ENCODE measurements at places on chromosomes 12 and 14.

GRCh38 chr12:106551410-106551809 lies 31.4 kb upstream of the RFX4 start:
- no peak for DNase-seq

DNA sequence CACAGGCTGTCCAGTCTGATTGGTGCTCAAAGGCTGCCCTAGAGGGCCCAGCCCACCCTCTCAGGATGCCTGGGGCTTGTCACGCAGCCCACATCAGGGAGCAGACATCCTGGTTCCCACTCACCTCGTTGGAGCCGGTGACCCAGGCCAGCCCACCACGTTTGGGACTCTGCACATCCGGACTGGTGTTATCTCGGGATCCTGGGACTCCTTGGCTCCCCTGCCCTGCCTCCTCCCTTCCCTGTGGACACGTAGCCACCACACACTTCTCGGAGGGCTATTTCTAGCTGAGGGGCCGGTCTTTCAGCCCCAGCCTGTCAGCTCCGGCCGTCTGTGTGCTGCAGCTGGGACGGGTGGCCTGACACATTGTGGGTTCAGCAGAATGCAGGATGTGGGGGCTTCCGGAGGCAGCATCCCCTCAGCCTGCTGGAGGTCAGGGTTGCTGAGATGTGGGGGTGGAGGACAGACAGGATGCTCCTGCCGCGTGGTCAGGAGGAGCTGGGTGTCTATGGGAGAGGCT lies 12.8 kb upstream of the FGF23 start:
- no peak for DNase-seq

DNA sequence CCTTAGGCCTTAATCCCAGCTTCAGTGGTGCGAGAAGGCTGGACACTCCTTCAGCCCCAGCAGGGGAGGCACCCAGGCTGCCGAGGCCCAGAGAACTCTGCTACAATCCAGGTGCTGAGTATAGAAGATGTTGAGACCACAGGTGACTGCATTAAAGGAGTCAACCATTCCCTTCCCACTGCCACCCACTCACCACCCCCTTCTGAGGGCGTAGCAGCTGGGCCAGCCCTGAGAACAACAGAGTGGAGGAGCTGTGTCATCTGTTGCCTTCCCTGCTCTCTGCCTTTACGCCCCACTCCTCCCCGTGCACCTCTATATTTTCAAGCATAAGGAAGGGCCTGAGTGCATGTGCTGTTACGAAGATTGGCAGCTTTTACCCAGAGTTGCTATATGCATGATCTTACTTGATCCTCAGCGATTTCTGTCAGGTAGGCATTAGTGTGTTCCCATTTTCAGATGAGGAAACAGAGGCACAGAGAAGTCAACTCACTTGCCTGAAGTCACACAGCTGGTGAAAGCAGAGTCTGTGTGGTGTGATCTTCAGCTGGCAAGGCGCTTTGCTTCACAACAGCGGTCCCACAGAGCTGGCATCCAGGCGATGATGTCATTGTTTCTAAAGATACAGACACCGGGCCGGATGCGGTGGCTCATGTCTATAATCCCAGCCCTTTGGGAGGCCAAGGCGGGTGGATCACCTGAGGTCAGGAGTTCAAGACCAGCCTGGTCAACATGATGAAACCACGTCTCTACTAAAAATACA lies 46.7 kb downstream of the RIN3 start:
- DNase-seq = no peak

DNA sequence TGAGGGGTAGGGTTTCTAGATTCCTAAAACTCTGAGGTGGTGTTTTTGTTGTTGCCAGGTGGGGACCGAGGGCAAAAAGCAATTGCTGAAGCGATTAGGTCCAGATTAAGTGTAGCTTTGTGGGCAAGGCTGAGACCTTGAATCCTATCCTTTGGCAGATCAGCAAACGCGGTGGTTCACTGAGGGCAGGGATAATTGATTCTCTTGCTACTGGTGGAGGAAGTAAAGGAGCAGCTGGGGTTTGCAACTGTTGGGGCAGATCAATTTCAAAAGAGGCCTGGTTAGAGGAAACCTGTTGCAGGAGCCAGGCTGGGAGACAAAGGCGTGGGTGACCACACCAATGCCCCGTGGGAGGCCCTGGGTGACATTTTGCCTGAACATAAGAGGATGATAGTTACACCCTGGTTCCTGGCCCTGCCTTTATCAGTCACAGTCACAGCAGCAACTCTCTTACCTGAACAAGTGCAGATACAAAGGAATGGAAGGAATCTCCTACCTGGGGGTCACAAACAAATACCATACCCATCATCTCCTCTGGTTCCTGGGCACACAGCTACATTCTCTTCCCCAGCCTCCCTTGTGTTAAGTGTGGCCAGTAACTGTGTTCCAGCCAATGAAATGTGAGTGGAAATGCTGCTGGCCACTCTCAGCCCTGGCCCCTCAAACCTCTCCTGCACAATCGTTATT lies 43.3 kb upstream of the RASSF3 start:
- no peak for DNase-seq

DNA sequence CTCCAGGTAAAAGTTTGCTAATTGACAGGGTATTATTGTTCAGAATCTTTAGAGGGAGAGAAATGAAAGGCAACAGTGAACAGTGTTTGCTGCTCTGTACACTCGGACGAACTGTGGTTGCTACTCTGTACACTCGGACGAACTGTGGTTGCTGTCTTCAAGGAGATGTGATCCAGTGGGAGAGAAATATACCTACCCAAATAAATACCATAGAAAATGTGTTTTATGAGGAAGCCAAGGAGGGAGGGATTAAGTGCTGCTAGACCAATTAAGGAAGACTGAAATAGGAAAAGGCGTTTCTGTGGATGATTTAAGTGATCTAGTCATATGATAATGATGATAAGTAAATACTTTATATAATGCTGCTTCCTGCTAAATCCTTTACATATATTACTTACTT lies 2.7 kb downstream of the STK38L start:
- no peak for DNase-seq

DNA sequence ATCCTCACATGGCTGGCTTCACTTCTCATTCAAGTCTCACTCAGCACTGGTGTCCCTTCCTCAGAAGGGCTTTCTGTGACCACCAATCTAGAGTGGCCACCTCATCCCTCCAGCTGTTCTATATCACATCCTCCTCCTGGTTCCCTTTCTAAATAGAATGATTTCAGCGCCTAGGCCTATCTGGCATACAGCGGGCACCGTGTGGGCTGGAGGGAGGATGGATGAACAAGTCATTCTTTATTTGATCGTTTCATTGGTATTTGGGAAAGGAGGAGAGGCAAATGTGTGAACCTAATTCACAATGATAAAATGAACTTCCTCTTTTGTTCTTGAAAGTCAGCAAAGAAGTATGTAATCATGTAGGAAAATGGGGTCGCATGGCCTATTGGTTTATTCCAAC lies 394.2 kb downstream of the DPF3 start:
- DNase-seq = no peak

GRCh38 chr12:45409966-45410365 lies 194.1 kb downstream of the ANO6 start:
- DNase-seq = no peak

GRCh38 chr14:51401272-51401671 lies 161.2 kb downstream of the TMX1 start:
- no peak for DNase-seq

DNA sequence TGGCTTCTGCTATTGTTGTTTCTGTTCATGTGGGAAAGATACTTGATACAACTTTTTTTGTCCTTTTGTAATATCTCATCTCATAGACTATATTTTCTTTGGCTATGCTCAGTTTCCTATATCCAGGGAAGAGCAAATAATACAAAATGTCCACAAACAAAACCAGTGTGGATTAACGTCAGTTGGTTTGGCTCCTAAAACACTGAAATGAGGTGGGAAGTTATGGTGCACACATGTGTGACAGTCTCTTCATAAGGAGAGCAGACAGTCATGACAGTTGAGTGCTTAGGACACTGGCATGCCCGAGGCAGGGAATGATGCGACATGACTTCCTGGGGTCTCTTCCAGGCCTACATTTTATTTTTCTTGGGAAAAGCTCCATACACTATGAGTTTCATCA lies 27.5 kb downstream of the RHOJ start:
- no peak for DNase-seq

- peak; percentile 8 for DNase-seq
Observed at GRCh38 chr12:95218150-95219133, 835 bp downstream of the VEZT start.

- DNase-seq = no peak
Observed at GRCh38 chr14:77409131-77409533, 14.2 kb downstream of the NOXRED1 start.

- DNase-seq = no peak
Observed at GRCh38 chr12:28610401-28611114, 420.3 kb downstream of the CCDC91 start.

GRCh38 chr12:78562368-78563205 lies 302.0 kb upstream of the SYT1 start:
- DNase-seq = no peak

- no peak for DNase-seq
Observed at GRCh38 chr12:119468296-119468695, 125.3 kb upstream of the TMEM233 start.

DNA sequence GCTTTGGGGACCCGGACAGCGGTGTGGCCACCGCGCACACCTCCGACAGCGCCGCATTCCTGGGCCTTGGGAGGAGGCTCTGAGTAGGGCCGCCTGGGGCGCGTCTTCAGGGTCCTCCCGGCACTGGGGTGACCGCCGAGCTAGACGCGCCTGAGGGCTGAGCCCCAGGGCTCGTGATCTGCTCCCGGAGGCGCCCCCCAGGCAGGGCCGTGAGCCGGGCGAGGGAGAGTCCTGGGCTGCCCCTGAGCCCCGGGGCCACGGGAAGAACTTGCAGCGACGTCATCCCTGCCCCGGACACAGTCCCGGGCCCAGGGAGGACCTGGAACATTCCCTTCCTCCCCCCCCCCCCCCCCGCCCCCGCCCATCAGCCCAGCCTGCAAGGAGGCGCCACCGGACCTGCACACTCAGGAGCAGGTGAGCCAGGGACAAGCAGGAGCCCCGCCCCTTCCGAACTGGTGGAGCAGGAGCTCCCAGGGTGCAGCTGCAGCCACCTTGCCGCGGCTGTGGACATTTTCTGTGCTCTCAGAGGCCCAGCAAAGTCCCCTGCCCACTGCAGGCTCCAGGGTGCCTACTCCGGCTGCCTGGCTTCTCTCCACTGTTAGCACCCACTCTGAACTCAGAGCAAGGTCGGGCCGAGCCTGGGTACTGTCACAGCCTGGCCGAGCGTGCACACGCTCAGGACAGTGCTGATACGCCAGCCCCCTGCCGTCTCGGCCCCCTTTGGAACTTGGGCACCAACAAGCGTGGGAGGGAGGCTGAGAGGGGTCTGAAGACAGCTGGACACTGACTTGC lies 50.7 kb downstream of the A2M start:
- no peak for DNase-seq

DNA sequence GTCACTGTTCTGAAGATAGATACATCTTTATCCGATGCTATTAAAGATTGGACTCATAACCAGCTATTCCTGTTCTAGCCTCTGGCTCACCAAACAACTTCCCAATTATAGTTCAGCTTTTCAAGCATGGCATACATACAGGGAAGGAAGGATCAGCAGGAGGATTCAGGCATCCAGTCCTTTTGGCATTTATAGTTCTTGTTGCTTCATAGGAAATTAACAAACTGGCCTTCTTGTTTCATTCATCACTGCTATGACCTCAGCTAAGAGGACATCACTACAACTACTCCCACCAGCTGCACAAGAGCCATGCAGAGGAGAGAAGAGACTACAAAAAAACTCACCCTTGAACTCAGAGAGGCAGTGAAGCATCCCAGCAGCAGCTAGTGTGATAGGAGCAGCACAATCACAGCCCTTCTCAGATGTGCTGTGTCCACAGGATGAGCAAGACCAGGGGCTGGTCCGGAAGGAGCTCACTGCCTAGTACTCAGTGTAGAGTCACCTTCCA lies 100.5 kb downstream of the SPTSSA start:
- no peak for DNase-seq

DNA sequence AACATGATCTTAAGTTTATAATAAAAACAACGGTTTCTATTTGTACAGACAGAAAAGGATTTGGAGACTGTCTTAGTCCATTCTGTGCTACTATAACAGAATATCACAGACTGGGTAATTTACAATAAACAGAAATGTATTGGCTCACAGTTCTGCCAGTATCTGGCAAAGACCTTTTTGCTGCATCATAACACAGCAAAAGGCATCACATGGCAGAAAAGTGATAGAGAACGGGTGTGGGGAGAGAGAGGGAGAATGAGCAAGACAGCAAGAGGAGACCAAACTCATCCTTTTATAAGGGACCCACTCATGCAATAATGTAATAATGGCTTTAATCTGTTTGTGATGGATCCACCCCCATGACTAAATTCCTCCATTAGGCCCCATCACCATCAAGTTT lies 17.0 kb upstream of the NUDT4 start:
- no peak for DNase-seq

GRCh38 chr14:23482823-23483148 lies 13.3 kb downstream of the NGDN start:
- DNase-seq = no peak

DNA sequence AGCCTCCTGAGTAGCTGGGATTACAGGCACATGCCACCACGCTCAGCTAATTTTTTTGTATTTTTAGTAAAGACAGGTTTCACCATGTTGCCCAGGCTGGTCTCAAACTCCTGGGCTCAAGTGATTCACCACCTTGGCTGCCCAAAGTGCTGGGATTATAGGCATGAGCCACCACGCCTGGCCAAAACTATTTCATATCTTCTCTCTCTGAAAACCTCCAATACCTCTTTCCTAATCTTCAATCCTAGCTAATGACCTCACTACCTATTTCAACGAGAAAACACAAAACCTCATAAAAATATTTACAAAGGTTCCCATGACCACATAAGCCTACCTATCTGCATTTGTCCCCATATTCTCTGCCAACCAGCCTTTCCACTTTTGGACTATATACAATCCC lies 32.3 kb upstream of the ANKS1B start:
- DNase-seq = no peak

GRCh38 chr12:98745578-98746391 lies 100.7 kb downstream of the APAF1 start:
- no peak for DNase-seq

GRCh38 chr12:59678759-59679411 lies 83.1 kb downstream of the SLC16A7 start:
- DNase-seq = no peak

- DNase-seq = no peak
Observed at GRCh38 chr14:105060751-105061427, 4.3 kb downstream of the GPR132 start.

- no peak for DNase-seq
Observed at GRCh38 chr12:51421266-51421884, 3.3 kb upstream of the SLC4A8 start.

GRCh38 chr14:62934439-62934838 lies 110.8 kb downstream of the KCNH5 start:
- no peak for DNase-seq
